SHP77 (cell line): ENCODE measurements at places on chromosomes 12 and 14.

- no peak for DNase-seq
Observed at GRCh38 chr14:62934439-62934838, 110.8 kb downstream of the KCNH5 start.

- no peak for DNase-seq
Observed at GRCh38 chr14:55697414-55697861, 117.4 kb downstream of the KTN1 start.

- DNase-seq = peak; percentile 14
Observed at GRCh38 chr12:92466391-92467305, 236.1 kb upstream of the PLEKHG7 start.

GRCh38 chr14:90263748-90264449 is 7.5 kb downstream of the PSMC1 start:
- DNase-seq = no peak

- no peak for DNase-seq
Observed at GRCh38 chr14:57610631-57611030, 117.0 kb upstream of the CCDC198 start.

- DNase-seq = no peak
Observed at GRCh38 chr14:67630186-67630585, 10.5 kb downstream of the ARG2 start.

DNA sequence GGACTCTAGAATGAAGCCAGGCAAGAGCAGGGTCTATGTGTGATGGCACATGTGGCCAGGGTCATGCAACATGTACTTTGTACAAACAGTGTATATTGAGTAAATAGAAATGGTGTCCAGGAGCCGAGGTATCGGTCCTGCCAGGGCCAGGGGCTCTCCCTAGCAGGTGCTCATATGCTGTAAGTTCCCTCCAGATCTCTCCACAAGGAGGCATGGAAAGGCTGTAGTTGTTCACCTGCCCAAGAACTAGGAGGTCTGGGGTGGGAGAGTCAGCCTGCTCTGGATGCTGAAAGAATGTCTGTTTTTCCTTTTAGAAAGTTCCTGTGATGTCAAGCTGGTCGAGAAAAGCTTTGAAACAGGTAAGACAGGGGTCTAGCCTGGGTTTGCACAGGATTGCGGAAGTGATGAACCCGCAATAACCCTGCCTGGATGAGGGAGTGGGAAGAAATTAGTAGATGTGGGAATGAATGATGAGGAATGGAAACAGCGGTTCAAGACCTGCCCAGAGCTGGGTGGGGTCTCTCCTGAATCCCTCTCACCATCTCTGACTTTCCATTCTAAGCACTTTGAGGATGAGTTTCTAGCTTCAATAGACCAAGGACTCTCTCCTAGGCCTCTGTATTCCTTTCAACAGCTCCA is 39.6 kb downstream of the DAD1 start:
- no peak for DNase-seq

DNA sequence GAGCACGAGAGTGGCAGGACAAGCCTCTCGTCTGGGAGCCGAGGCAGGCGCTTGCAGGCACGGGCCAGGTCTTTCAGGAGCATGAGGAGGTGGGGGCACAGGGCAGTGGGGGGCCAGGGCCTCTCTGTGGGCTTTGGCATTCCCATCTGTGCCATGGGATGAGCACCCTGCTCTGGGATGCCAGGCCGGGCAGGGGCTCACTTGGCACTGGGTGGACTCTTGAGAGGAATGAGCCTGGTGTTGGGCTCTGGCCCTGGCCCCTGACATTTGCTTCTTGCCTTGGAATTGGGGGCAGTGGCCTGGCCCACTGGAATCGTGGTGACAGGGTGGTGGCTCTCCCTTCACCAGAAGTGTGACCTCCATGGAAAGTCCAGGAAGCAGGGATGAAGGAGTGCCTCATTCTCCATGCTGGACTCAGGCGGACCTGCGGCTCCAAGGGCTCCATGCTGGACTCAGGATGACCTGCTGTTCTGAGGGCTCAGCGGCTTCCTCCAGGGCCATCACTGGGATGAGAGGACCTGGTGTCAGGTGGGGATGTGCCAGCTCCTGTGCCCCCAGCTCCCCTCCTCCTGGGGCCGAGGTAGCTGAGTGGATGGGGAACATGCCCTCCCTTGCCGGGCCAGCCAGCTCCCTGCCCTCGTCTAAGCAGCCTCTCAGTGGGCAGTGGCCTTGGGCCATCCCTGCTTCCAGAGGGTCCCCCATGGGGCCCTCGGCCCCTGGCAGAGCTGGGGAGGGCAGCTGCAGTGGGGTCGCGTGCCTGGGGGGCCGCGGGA is 220.3 kb downstream of the KIF26A start:
- DNase-seq = no peak

GRCh38 chr12:117994551-117995438 is 21.7 kb upstream of the RFC5 start:
- no peak for DNase-seq

GRCh38 chr14:58813745-58814144 is 176.0 kb downstream of the DACT1 start:
- no peak for DNase-seq
